ENCODE measurements at places on chromosomes 6 and 20.

DNA sequence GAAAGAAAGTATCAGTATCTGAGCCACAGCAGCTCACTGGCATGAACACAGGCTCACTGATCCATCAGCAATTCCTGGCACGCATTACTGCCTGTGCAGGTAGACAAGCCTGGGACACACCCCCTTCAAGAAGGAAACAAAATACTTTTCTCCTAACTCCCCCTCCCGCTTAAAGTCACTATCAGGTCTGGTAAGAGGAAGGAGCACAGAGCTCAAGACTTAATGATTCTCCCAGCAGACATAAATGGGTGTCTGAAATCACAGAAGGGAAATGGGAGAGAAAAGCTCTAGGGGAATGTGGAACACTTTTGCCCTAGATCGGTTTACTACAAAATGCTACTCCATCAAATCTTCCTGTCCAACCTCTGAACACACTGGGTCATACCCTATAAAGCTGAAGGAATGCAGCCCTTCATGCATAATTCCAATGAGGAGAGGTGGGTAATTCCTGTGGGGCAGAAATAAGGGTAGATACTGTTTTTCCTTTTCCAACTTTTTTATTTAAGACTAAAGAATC, at the start of gene ADGRF1:
Gene ADGRF1, minus strand, starts transcription at position 58 of the 517 bp plus-strand sequence. CDS start 13,271 bp downstream, outside the sequence.
- no peak for DNase-seq

GRCh38 chr20:35499271-35499670, 30.2 kb downstream of the C20orf173 start:
- DNase-seq: no peak

GRCh38 chr6:55445648-55446204, 118.5 kb downstream of the GFRAL start:
- no peak for DNase-seq

DNA sequence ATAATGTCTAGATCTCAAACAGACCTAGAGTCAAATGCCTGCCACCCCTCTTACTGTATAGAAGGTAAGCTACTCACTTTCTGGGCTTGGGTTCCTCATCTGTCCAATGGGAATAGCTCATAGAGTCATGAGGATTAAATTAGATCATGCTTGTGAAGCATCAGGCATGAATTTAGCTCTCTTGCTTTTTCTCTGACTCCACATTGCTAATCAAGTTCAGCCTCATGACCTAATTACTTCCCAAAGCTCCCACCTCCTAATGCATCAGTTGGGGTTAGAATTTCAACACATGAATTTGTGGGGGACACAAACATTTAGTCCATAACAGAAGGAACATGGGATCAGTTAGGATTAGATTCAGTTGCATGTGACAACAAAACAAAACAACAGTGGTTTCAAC, 4.6 kb upstream of the DDX27 start:
- DNase-seq: no peak

GRCh38 chr6:22271081-22271480, 25.8 kb downstream of the PRL start:
- no peak for DNase-seq

- no peak for DNase-seq
These were observed 41.6 kb downstream of the PLCG1 start for GRCh38 chr20:41178904-41179432.

GRCh38 chr6:28274888-28275287, 6.5 kb upstream of the PGBD1 start:
- no peak for DNase-seq

DNA sequence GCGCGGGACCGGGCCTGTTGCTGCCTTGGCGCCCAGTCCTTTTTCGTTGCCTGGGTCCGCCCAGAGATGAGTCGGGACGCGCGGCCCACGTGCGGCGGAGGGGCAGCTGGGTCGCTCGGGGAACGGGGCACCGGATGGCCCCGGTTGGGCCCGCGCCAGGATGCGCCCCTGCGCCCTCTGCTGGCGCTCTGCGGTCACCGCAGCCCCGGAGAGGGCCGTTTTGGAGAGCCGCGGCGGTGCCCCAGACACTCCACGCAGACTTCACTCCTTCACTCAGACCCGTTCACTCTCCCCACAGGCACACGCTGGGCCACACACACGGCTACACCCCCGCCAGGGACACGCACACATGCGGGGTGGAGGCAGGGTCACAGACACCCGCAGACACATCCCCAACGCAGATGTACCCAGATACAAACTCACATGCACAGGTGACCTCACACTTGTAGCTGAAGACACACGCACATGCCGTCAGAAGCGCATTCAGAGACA, 38.8 kb downstream of the SRC start:
- DNase-seq: peak; percentile 66

GRCh38 chr6:12296255-12296573, 6.1 kb downstream of the EDN1 start:
- no peak for DNase-seq

DNA sequence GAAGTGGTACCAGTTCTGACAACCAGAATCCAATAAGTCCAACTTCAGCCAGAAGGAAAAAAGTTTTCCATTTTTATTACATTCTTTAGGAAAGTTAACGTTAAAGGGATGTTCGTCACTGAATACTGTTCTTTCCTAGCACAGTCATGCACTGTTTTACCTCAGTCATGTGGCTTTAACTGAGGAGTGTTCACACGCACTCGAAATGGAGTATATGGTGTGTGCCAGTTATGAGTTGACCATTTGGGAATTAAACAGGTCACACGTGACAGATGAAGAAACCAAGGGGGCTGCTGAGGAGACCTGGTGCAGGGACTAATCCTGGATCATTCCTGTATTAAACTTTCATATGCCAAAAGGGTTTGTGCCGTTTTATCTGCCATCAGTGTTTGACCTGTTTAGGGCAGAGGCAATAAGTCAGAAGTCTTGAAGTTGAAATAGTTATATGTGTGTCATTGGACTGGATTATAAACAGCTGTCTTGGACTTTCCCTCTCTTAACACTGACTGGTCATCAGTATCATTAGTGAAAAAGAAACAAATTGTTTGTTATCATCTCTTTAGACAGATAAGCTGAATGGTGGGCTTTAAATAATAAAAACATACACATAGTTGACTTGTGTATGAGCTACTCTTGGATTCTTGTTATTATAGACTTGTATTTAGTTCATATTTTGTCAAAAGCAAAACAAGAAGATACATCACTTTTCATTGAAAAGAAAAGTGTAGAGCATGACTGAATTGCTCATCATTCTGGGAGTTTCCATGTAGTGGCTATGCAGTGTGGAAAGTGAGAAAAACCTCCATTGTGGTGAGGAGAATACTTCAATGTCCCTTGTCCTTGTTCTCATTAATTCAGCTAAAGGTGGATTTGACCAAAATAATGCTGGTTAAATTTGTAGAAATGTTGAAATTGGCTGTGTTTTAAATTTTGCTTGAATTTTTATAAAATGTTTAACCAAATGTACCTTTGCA, 123.5 kb upstream of the SAMD5 start:
- DNase-seq: no peak

DNA sequence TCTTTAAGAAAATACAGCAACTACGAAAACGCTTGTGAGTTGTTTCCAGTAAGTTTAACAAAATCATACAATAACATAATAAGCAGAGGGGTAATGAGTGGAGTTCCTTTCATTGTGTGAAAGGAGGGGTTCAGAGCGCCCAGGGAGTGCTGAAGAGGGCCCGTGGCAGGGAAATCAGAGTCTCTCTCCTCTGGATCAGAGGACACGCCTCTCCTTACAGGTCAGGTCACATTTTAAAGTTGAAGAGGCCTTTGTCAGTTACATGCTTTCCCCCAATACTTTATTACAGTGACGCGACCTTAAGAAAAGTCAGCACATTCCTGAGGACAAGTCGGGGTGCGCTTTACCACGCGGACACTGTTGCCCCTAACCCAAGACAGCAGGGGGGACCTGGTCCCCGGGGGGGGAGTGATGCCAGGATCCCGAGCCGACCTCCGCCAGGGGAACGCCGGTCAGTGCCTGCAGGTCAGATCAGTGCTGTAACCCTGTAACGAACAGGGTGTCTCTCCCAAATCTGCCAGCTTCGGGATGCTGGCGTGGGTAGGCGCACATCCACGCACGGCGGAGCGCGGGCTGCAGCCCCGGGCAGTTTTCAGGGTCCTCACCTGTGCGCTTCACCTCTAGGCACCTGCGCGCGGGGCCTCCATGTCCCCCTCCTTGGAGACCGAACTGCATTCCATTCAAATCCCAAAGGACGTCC, 848 bp downstream of the DACT2 start:
- DNase-seq: no peak

DNA sequence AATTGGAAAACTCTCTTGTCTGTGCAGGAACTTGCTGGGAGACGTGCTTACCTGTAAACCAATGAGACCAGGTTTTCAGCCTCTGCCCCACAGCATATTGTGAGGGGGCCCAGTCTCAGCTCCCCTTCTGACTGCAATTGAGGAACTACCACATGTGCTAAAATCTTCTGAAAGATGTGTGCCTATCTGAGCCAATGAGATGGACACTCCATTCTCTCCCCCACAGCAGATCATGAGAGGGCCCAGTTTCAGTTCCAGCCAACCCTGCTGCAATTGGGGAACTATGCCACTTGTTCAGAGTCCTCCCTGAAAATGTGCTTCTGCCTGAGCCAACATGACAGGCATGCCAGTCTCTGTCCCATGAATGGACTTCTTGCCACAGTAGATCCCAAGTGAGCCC, 20.9 kb upstream of the PI3 start:
- no peak for DNase-seq

GRCh38 chr20:51583499-51583898, 41.0 kb upstream of the NFATC2 start:
- DNase-seq: no peak

- DNase-seq: no peak
These were observed 6.9 kb upstream of the RAET1E start for GRCh38 chr6:149904661-149905370.

DNA sequence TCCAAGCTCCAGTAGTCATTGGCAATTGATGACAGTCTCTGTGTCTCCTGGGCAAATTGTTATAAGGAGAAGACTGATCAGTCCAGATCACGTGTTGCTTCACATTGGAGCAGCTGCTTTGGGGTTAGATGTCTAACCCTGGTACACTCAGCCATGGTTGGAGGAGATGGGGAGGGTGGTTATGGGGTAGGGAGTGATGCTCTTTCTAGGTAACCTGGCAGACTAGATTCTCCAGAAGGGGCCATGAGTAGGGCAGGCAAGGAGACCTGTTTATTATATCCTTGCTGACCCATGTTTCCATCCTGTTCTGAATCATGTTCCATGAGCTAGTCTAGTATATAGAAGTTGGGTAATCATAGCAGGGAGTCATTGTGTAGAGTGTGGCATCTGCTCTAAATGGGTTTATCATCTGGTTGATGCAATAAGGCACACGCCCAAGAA, 50.8 kb upstream of the BACH2 start:
- DNase-seq: no peak

DNA sequence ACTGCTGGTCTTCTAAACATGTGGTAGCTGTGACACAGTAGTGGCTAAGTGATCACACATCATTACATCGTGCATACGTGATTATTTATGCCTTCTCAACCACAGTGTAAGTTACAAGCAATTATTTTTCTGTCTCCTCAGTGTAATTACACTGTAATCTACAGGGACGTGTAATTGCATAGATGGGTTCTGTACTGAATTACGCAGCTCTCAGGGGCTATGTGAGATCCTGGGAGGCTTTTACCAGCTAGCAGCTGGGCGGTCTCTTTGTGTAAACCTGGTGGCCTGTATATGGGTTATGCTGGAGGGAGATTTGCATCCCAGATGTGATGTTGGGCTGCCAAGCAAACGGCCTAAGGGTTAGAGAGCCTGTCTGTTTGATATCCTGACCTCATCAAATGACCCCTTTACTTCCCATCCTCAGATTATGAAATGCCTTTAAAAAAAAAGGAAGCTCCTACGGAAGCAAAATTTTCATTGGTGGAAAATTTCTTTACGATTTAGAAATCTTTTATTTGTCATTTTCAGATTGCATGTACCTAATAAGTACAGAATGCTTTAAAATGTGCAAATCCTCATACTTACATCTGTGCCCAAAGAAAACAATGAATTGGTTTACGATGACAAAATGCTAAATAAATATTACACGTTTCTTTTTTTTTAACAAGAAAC, 402.8 kb upstream of the JAG1 start:
- DNase-seq: no peak

DNA sequence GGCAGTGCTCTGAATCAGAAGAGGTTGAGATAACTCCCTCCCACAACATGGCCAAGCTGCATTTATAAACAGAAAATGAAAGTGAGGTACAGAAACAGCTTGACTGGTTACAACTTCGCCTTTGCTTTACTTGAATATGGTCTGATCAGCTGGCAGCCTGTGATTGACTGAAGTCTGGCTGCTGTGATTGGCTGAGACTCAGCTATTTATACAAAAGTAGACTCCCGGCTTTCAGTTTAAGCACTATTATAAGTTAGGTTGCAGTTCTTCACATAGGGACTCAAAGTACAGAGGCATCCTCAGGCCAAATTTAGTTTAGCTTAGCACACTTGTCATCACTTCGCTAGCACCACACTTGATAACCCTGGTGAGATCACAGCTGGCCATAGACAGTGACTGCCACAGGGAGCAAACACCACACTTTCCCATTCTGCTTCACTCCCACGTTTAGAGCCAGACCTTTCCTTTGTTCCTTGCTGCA, 362.6 kb downstream of the EPM2A start:
- DNase-seq: peak; percentile 42

GRCh38 chr20:40636486-40636885, 52.5 kb downstream of the MAFB start:
- no peak for DNase-seq

DNA sequence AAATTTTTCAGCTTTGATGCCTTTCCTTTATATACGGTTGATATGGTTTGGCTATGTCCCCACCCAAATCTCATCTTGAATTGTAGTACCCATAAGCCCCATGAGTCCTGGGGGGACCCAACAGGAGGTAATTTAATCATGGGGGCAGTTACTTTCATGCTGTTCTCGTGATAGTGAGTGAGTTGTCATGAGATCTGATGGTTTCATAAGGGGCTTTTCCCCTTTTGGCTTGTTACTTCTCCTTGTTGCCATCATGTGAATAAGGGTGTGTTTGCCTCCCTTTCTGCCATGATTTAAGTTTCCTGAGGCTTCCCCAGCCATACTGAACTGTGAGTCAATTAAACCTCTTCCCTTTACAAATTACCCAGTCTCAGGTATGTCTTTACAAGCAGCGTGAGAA, 66.8 kb downstream of the ARHGAP18 start:
- DNase-seq: no peak

DNA sequence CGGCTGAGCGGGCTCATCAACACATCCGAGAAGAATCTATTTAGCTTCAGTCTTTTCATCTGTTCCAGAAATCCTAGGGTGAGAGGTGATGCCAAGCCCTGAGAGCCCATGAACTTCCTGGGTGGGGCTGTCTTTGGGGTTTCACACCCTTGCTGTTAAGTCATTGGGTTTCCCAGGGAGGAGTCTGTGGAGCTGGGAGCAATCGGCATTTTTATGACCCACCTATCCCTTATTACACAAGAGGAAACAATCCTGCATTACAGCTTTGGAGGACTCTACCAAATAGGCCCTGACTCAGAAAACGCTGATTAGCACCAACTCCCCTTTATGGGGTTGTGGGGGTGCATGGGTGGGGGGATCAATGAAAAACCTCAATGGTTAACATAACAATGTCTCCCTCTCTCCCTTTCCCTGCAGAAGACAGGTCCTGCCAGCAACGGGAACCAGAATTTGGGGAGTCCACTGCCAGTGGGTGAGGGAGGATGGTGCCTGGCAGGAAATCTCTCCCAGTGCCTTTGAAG, 46.3 kb downstream of the EZR start:
- DNase-seq: no peak

GRCh38 chr6:161414707-161415106, 140.8 kb upstream of the AGPAT4 start:
- no peak for DNase-seq

GRCh38 chr6:36642913-36643817, 35.3 kb upstream of the CDKN1A start:
- DNase-seq: no peak

GRCh38 chr6:165200178-165200577, 109.2 kb downstream of the C6orf118 start:
- no peak for DNase-seq

GRCh38 chr6:168216117-168216516, 103.5 kb downstream of the DACT2 start:
- no peak for DNase-seq

Measured in central memory CD4-positive, alpha-beta T cell (primary cell).